ENCODE measurements at places on chromosomes 12 and 14.

DNA sequence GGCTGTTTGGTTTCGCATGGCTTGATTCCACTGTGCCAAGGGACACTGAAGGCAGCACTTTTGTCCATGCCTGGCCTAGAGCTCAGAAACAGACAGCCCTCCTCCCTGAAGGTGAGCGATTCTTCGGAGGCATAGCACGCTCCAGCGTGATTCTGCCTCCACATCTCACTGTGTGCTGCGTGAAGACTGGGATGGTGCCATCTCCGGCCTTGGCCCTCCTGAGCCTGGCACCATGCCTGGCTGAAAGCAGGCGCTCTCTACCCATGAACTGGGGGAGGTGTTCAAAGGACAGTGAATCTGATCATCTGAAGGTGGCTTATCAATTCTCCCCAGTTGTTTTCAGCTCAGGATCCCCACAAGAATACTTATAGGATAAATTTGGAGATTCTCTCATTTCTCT lies 187.4 kb downstream of the TTC7B start:
- no peak for DNase-seq

DNA sequence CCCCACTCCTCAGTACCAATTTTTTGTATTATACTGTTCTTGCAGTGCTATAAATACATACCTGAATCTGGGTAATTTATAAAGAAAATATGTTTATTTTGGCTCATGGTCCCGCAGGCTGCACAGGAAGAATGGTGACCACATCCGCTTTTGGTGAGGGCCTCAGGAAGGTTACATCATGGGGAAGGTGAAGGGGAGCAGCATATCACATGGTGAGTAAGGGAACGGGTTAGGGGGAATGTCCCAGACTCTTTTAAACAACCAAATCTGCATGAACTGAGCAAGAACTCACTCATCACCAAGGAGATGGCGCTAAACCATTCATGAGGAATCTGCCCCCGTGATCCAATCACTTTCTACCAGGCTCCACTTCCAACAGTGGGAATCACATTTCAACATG lies 40.0 kb downstream of the OSBPL8 start:
- DNase-seq: no peak

- DNase-seq: no peak
These were observed 400.8 kb upstream of the PRICKLE1 start for GRCh38 chr12:42990387-42990786.

GRCh38 chr12:129619271-129619670 lies 284.6 kb downstream of the TMEM132D start:
- DNase-seq: no peak

GRCh38 chr14:93943930-93944329 lies 16.8 kb downstream of the FAM181A start:
- no peak for DNase-seq
